A172 (cell line): ENCODE measurements at places on chromosomes 3 and 15. TPM values are rescaled to one million over a fixed set of nuclear protein-coding genes. Genes with fewer than 3 reads are reported as not detected.
A peak's percentile ranks its signal among the peaks of the same experiment; 100 is the strongest.

GRCh38 chr3:32285891-32286290 is 47.4 kb downstream of the CMTM8 start:
- DNase-seq: no peak

The IQCH gene
- 2.4 and 3.1 TPM in 2 replicates for total RNA-seq

GRCh38 chr3:171254315-171254714 is 205.9 kb downstream of the TNIK start:
- DNase-seq: no peak

GRCh38 chr3:189941679-189942078 is 179.0 kb downstream of the P3H2 start:
- peak; percentile 68 for DNase-seq
